CD4-positive, alpha-beta memory T cell (primary cell): ENCODE measurements at places on chromosomes 1 and 21.

GRCh38 chr1:223645903-223646302 lies 19.6 kb downstream of the CAPN8 start:
- no peak for DNase-seq

DNA sequence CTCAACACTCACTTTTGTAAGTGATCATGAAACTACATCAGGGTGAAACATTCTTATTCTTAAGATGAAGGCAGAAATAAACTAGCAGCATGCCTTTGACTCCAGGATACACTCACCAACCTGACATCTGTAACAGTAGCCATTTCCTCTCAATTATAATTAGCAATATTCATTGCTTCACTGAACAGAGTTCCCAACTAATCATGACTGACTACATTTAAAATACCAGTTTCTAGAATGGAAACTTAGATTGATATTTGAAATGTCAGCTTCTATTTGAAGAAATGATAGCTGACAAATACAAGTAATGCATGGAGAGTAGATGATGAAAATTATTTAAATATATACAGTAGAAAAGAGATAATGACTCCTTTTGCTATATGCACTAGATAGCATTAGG lies 1023.8 kb downstream of the MRPL39 start:
- no peak for DNase-seq

DNA sequence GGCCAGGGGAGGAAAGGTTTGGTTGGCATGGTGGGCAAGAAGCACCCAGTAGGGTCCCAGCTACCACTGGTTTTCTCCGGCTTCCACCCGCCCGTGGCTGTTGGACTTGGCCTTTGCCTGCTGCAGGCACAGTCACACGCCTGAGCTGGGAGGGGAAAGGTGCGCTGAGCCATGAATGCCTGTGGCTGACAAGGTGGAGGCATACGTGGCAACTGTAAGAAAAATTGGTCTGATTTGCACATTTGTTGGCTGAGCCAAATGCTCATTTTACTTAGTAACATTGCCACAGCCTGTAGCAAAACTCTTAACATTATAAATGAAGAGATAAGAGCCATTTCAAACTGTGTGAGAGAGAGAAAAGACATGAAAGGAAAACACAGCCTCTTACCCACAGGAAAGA lies 191.6 kb downstream of the PTPRC start:
- DNase-seq, result no peak

DNA sequence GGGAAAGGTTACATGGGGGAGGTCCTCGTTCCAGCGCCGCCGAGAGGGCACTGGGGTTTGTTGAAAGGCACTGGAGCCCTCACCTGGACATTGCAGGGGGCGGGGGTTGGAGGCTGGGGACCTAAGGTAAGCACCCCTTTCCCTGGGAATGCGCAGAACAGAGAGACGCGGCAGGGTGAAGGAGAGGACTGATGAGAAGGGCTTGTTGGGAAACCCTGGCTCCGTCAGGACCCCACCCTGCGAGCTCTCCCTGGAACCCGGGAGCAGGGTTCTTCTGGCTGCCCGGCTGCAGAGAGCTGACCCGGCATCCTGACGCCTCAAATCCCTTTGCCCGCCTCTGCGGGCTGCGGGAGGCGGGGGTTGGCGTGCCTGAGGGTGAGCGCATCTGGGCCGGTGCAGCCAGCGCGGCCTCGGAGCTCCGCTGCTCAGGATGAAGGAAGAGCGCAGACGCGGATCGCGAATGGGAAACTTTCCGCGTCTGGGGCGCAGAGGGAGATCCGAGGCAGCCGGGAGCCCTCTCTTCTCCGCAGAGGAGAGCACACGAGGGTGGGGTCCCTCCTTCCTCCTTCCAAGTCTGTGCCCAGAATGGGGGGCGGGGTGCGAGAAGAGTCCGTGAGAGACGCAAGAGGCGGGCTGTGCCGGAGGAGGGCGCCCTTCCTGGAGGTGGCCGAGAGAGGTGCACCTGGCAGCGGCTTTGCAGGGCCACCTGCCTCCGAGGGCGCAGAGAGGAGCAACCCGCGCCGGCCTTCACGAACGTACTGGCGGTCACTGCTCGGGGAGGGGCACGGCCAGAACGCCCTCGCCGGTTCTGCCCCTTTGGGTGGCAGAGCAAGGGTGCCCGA lies 2.4 kb downstream of the IGSF21 start:
- no peak for DNase-seq

DNA sequence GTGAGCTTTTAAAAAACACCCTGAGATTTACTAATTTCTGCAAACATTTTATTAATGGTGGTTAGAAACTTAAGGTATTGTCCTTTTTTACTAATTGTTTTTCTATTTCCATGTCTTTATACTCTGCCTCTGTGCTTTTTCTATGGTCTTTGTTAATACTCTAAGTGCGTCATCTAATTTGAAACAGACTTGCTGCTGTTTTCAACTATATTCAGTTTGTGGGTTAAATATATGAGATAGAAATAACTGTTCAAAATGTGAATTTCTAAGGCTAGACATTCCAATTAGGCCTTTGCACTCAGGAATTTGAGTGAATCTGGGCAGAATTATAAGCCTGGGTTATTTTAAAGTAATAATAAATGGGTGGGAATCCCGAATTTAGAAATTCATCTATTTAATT lies 82.4 kb upstream of the COL11A1 start:
- DNase-seq, result no peak

- DNase-seq, result no peak
Measured at GRCh38 chr1:168097921-168098528, 38.7 kb downstream of the GPR161 start.

- DNase-seq, result no peak
Measured at GRCh38 chr1:56188221-56188620, 391.1 kb downstream of the PLPP3 start.

GRCh38 chr1:42723511-42723910 lies 16.5 kb downstream of the CLDN19 start:
- no peak for DNase-seq

DNA sequence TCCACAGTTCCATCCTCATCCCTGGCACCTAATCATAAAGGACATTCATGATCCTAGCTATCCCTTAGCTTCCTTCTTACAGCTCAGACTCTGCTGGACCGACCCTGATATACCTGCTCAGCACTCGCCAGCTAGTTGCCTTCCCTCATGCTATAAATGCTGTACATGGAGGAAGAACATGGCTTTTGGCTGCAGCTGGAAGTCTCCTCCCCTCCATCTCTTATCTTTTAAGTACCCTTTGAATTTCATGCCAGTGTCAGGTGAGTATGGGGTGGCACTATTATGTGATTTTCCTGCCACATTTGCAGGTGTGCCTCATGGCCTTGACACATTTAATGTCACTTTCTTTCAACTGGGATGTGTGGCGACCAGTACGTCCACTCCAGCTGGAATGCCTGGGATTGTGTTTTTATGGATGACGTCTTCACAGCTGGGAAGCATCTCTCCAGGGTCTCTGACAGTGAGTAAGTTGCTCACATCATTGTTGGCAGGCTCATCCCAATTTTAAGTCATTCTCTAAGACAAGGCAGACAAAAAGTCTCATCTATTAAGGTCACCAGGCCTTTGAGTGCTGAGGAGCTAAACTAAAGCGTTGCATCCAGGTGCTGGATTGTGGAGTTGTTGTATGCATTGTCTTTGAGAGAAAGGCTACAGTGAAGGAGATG lies 43.4 kb downstream of the RUNX1 start:
- DNase-seq, result no peak

DNA sequence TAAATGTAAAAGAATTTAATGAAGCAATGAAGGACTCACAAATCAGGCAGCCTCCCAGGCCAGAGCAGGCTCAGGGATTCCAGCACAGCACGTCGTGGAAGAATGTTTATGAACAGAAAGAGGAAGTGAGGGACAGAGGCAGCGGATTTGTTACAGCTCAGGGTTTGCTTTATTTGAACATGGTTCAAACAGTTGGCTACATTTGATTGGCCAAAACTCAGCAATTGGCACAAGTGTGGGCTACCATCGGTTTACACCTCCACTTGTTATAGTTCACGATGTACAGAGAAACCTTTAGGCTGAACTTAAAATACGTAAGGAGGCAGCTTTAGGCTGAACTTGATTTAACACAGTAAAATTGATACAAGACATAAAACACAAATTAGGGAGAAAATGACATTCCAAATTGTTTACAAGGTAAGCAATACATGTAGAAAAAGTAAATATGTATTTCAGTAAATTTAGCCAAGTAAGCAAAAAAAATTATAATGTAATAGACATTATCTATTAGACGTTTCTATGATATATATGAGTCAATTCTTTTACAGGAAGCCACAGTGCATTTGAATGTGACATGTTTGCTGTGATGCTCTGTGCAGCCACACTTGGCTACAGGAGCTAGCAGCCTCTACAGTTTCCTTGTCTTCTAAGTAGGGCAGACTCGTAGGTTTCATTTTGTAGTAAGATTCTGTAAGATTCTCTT lies 126.5 kb downstream of the ADSS2 start:
- peak; percentile 51 for DNase-seq

DNA sequence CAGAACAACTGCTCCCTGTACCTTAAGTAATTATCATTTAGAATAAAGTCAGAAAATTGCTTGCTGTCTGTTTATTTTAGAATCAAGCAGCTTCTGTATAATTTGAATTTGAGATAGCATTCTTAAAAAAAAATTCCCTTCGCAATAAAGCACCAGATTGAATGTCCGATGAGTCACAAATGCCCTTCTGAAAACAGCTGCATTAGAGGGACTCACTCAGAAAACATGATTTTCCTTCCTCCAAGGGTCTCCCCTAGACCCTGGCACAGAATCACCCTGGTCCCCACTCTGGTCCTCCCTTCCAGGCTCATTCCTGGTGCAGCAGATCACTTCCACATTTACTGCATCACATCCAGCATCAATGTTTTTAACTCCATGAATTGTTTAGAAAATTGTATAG lies 471.1 kb upstream of the VAMP3 start:
- no peak for DNase-seq

- no peak for DNase-seq
Measured at GRCh38 chr1:204143276-204144041, 8.4 kb downstream of the ETNK2 start.

DNA sequence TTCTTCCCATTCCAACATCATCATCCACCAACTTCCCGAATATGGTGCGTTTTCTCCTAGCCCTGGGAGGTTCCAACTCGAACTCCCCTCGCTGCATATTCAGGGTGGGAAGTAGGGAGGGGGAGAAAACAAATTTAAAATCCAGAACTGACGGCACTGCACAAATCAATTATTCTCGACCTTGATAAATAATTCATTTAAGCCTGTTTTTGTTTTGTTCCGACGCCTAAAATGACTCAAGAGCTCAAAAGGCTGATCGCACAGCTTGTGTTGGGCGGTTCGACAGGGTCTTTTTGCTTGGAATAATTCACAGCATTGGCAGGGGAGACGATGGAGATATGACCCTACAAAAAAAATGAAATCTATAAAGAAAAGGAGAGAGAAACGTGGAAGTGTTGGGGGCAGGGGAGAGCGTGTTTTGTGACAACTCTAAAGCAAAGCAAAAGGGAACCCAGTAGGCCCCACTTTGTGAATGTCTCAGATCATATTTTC lies 3.1 kb upstream of the BARHL2 start:
- no peak for DNase-seq

DNA sequence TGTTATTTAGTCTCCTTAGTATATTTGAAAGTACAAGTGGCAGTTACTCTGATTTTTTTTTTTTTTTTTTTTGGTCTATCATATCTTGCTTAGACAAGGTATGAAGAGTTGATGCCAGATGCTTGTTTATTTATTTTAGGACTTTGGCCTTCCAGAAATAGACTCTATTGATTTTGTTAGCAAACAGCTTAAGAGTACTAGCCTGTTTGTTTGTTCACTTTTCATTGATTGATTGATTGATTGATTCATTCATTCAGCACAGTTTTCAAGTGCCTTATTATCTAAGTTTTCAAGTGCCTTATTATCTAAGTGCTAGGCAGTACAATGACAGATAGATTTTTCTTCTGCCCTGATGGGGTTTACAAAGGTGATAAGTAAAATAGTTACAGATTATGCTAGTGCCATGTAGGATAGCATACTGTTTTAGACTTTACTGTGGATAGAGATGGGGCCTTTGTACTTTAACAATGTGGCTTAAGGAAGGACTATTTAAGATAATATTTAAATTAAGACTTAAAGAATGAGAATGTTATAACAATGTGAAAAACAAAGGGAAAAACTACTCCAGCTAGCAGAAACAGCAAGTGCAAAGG lies 50.5 kb downstream of the MTF2 start:
- no peak for DNase-seq

DNA sequence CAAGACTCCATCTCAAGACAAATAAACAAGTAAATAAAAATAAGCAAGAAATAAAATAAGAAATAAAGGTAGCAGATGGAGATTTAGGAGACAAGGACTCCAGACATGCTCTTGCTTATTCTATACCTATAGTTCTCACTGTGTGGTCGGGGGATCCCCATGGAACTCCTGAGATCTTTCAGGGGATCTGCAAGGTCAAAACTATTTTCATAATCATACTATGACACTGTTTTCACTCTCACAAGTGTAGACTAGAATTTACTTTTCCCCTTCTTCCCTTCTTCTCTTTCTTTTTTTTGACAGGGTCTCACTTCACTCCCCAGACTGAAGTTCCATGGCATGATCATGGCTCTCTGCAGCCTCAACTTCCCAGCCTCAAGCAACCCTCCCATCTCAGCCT lies 29.8 kb upstream of the NLRP3 start:
- DNase-seq, result no peak

- DNase-seq, result peak; percentile 29
Measured at GRCh38 chr1:116375148-116375886, 2.3 kb downstream of the ATP1A1 start.

DNA sequence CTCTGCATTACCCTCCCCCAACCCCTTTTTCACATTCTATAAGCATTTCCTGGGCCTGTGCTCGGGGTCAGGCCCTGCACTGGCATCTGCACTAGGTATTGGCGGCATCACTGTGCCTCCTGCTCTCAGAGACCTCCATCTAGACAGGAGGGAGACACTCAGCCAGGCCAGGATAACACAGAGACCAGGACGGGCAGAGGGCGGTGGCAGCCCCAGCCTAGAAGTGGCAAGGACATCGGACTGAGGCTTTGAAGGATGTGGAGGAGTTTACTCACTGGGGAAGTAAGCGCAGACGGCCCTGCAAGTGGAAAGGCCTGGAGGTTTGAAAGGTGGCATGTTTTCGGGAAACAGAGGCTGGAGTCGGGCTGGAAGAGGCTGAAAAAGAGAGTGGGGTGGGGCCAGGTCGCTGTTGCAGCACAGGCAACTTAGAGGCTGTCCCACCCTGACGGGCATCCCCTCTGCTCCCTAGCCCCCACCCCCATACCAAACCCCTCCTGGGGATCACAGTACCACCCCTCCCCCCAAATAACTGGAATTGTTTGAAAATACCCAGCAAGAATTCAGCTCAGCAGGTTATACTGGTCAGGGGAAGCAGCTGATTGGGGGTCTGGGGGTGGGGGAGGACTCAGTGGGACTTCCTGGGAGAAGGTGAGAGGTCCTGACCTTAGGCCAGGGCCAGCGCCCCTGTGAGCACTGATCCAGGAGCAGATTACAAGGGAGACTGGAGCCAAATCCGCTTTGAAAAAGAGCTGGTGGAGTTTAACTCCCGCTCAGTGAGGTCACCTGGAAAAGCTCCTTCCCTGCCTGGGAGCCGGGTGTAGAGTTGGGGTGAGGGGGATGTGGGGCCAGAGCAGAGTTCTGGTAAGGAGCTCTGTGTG lies 121.8 kb upstream of the WNT4 start:
- no peak for DNase-seq
